Activated CD4-positive, alpha-beta T cell treated with anti-CD3 and anti-CD28 coated beads for 4 hours (primary cell): ENCODE measurements at places on chromosomes 7 and 10.
A peak's percentile ranks its signal among the peaks of the same experiment; 100 is the strongest.

GRCh38 chr7:158724658-158725505 lies 20.3 kb upstream of the NCAPG2 start:
- no peak for DNase-seq

DNA sequence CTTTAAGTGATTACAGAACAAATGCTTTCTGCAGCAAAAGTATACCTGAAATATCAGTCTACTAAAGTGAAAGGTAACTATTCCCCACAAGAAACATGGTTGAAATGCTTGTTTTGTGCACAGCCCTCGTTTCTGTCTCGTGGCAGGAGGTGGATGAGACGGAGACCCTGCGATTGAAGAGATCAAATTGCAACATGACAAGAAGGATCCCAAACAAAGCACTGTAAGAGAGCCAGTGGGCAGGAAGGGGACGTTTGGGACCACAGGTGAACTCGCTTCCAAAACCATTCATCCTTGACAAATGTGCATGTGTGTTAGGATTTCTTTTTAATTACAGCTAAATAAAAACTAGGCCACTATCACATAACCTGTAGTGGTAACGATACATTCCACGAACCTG lies 192.6 kb downstream of the CCSER2 start:
- no peak for DNase-seq

DNA sequence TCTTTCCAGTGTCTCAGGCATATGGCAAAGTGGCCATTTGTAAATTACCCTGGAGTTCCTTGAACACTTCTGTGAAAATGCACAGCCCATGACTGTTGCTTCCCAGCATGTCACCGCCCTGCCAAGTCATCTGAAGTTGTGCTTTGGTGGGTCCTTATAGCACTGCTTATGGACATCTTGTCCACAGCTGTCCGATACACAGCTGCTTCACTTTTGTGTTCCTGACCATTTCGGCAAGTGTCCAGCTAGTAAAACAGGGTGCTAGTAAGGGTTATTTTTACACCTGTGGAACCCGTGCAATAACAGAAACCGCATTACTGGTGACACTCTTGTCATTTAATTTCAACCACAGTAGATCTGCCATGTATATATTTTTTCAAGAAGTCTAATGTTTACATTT lies 29.7 kb downstream of the PIP4K2A start:
- DNase-seq = no peak

- no peak for DNase-seq
Observed at GRCh38 chr10:110115784-110116520, 91.5 kb upstream of the MXI1 start.

DNA sequence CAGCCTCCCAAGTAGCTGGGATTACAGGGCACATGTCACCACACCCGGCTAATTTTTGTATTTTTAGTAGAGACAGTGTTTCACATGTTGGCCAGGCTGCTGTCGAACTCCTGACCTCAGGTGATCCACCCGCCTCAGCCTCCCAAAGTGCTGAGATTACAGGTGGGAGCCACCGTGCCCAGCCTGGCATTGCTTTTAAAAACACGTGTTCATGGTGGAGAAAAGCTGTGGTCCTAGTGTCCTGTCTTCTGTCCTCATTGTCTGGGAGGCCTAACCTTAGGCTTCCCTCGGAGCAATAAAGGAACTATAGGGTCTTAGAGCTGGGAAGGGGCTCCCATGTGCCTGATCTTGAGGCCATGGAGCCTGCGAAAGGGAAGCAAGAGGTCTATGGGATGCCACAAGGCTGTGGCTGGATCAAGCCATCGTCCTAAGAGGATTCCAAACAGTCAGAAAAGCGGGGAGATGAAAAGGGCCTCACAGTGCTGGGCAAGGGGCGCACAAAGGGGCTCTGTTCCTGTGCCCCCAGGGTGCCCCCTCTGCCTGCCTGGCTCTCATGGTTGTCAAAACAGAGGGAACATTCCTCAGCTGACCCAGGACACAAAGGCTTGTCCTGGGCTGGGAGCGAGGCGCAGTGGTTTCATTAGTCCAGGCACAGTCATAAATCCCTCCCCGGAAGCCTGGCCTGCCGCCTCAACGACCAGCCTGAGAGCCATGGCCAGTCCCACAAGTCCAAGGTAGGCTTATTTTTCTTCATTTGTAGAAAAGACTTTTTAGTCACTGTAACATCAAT lies 106.6 kb upstream of the TNS3 start:
- no peak for DNase-seq

DNA sequence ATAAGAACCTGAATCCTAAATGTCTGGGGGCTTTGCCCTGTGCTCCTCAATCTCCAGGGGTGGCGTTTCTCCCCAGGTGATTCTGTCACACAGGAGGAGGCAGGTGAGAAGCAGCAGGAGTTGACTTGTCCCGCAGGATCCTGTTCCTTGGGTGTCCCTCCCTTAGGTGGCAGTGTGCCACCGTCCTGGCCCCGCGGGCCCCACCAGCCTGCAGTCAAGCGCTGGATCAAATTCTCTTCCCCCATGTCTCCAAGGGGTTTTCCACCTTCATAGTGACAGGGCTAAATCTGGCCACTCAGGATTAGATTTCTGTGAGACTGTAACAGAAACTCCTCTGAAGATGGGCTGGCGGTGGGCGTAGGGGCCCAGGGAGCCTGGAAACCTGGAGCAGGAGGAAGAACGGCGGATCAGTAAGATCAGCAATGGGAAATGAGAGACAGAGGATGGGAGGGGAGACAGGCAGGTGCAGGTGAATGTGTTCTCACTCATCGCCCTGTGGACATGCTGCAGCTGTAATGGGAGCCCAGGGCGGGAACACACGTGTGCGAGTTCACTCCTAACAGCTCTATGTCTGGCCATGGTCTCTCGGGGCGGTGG lies 329.2 kb upstream of the COBL start:
- DNase-seq = no peak

GRCh38 chr10:28444031-28444430 lies 88.9 kb upstream of the WAC start:
- no peak for DNase-seq

DNA sequence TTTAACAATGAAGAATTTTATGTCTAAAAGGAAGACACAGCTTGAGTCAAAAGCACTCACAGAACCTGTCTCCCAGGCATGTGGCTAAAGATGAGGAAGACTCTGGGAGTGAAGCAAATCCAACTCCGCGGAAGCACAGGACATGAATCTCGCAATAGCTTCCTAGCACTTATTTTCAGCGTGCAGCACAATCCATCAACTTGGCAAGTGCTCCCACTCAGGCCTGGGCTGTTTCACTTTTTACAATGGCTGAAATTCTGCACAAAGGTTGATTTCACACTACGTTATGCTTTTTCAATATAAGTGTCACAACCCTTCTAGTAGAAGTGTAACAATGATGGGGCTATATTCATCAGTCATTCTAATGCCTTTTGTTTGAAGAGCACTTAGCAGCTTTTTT lies 180.2 kb downstream of the XPNPEP1 start:
- no peak for DNase-seq

- peak; percentile 11 for DNase-seq
Observed at GRCh38 chr10:31134311-31134952, 102.8 kb upstream of the ZNF438 start.
